Neural crest cell (in vitro differentiated cells): ENCODE measurements at places on chromosomes 6 and 20. TPM values are rescaled to one million over a fixed set of nuclear protein-coding genes. Genes with fewer than 3 reads are reported as not detected.

The BMP7 gene
- 13.8 and 14.5 TPM in 2 replicates for total RNA-seq

The BCAS4 gene
- 7.3 and 9.0 TPM in 2 replicates for total RNA-seq

The RHAG gene
- total RNA-seq, result not detected in 2 replicates

The TRIM31 gene
- not detected in 2 replicates for total RNA-seq

The KIAA1755 gene
- total RNA-seq, result 8.6 and 9.5 TPM in 2 replicates

The CD24 gene
- 333 and 352 TPM in 2 replicates for total RNA-seq

The RSPO3 gene
- total RNA-seq, result not detected in 2 replicates

GRCh38 chr20:41408156-41408794 lies 41.7 kb upstream of the EMILIN3 start:
- DNase-seq, result no peak

GRCh38 chr6:45951321-45952167 lies 64.1 kb downstream of the CLIC5 start:
- DNase-seq, result no peak

- DNase-seq, result no peak
Observed at GRCh38 chr20:25297141-25297905, 49.4 kb downstream of the PYGB start.

GRCh38 chr6:149114167-149114566 lies 203.3 kb upstream of the TAB2 start:
- DNase-seq, result no peak

GRCh38 chr6:89826029-89826528 lies 3.6 kb upstream of the CASP8AP2 start:
- DNase-seq, result no peak

GRCh38 chr6:14816116-14816859 lies 429.6 kb upstream of the JARID2 start:
- no peak for DNase-seq

- DNase-seq, result no peak
Observed at GRCh38 chr6:46290421-46291274, 119.9 kb upstream of the ENPP5 start.

DNA sequence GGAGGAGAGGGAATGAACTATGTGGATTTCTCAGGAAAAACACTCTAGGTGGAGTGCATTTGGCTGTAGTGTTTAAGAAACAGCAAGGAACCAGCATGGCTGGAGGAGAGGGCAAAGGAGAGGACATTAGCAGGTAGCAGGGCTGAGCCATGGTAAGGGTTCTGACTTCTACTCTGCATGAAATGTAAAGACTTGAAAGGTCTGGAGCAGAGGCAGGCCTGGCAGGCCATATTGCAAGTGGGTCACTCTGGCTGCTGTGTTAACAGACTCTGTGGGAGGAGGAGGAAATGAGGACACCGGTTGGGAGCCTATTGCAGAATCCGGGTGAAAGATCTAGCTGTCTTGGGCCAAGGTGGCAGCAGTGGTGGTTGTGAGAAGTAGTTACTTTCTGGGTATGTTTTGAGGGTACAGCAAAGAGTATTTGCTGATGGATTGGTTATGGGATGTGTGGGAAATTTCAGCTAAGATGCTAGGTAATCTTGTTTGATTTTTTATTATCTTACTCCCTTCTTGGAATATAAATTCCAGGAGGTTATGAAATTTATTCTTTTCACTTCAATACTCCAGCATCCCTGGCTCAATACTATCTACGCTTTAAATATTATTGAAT lies 115.9 kb upstream of the BCLAF1 start:
- DNase-seq, result no peak

GRCh38 chr20:21228511-21228910 lies 74.6 kb upstream of the XRN2 start:
- DNase-seq, result no peak

DNA sequence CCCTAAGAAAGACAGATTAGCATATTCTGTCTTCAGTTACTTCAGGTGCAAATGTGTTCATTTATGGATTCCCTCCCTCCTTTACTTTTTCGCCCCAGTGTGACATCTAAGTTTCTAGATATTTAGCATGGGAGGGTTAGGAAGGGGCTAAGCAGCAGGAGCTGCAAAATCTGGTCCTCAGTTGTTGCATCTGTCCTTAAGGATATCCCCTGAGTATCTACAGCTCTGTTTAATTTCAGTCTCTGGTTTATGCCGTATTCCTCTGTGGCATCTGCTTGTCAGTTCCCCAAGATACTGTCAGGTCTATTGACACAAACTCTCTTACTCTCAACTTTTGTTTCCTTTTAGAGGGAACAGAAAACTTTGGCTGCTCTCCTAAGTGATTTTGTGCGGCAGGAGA lies 754.6 kb upstream of the MAP3K7 start:
- DNase-seq, result no peak

DNA sequence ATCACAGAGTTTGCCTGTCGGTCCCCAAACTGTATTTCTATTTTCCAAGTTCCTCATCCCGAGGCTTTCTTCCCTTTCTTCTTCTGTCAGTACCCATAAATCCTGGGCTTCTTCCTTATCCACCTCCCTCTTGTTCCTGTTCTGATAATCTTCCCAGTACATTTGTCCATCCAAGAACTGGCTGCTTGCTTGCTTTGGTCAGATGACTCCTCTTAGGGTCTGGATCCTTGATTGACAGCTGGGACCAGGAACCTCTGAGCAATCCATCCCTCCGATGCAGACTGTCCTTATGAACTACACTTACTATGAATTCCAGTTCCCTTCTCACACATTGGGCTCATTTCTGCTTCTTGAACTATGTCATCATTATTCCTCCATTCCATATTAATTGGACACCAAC lies 275.3 kb upstream of the CITED2 start:
- no peak for DNase-seq

DNA sequence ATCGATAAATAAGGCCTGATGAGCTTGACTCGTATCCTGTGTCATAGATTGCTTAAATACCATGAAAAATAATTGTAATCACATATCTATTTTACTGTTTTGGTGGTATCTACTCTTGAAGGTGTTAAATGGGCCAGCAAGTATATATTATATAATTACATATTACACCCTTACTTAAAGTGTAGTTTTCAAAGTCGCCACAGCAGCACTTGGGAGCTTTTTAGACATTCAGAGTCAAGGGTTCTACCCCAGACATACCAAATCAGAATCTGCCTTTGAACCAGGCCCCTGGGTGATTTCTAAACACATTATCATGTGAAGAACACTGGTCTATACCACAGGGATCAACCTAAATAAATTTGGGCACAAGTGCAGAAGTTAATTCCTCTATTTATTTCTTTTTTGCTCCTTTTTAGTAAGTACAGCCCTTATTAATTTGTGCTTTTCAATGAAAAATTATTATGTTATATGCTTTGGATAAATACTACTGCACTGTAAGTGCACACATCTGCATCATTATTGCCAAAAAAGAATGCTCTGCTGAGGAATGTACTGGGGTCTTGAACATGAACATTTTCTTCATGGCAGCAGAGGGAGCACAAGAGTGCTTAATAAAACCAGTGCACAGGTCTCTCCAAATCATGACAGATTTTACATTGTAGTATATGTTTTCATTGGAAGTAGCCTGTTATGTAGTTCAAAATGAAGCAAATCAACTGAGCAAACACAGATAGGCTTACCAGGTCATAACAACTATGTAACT lies 3.1 kb upstream of the ATXN1 start:
- no peak for DNase-seq

DNA sequence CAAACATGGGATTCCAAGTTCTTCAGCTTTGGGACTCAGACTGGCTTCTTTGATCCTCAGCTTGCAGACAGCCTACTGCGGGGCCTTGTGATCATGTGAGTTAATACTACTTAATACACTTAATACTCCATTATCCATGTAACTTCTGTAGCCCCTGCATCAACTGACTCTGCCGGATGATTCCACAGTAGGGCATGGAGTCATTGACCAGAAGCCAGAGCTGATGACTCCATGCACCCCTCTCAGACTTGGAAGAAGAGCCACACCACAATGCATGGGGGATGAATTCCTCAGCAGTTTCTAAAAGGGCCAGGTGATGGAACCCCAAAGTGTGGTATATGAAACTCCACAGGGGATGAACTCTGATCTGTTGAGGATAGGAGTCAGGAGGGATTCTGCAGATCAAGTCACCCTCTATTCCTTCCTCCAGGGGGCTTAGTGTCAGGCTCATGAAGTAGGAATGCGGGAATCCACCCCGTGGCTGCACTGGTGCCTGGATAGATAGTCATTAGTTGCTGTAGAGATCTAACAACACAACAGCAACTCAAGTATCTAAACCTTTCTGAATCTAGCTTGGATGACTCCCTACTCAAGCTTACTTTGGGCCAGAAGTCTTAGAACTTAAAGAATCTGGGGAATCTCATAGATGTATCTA lies 70.2 kb downstream of the GPR6 start:
- no peak for DNase-seq

DNA sequence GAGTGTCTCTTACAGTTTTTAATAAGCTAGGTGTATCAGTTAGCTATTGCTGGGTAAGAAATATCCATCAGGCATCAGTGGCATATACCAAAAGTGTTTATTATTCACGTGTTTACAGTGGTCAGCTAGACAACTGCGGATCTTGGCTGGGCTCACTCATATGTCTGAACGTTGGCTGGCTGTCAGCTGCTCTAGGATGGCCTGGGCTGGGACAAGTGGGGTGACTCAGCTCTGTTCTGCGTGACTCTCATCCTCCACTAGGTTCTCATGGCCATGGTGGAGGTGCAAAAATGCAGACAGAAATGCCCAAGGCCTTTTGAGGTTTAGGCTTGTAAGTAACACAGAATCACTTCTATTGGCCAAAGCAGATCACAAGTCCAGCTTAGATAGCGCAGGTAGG lies 22.0 kb downstream of the ZNF341 start:
- DNase-seq, result no peak

DNA sequence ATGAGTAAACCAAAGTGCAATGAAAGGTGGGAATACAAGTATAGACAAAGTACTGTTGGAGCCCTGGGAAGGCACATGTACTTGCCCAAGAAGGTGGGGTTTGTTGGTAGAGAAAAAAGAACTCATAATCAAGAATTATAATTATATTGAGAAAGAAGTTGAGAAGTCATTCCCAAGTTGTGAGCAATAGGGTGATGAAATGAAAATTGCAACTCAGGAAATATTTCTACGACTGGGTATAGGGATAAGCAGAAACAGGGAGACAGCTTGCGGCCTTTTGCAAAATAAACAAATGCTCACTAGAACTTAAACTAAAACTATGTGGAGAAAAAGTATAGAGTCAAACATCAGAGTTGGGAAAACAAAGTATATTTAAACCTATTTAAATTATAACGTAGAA lies 250.7 kb upstream of the FAM83B start:
- DNase-seq, result no peak

DNA sequence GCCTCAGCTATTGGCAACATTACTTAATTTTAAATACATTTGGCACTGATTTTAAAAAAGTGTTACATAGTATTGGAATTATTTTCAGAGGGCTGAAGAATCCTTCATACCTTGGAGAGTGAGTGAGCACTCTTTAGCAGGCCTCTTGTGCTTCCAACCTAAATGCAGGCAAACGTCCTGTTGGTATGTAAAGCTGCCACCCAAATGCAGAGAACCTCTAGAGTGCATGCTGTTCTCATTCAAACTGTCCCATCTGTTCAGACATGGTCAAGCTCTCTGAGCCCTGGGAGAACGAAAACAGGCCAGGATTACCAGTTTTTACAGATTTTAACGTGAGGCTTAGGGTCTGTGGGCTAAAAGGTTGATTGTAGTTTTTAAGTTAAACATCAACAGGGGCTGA lies 378.0 kb upstream of the FLRT3 start:
- no peak for DNase-seq
